ENCODE measurements at places on chromosomes 2 and 18.

GRCh38 chr2:43493954-43494353 is 101.9 kb downstream of the THADA start:
- DNase-seq, result no peak

DNA sequence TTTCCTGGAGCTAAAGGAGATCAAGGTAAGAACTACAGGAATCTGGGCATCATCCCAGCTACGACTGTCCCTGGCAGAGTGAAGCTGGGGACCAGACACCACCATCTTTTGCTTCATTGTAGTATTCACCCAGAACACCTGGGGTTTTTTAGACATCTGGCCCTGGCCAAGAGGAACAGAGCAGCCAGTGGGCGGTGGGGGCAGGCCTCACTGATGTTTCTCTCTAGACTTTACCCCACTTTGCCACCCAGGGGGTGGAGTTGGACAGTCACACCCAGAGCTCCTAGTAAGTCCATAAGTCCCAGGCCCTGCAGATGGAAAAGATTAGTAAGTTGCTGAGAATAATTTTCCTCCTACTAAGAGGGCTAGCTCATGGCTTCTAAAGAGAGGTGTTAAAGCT is 39.6 kb downstream of the MARCO start:
- DNase-seq, result no peak

- no peak for DNase-seq
These were observed 2.8 kb downstream of the FZD5 start for GRCh38 chr2:207766697-207767460.

DNA sequence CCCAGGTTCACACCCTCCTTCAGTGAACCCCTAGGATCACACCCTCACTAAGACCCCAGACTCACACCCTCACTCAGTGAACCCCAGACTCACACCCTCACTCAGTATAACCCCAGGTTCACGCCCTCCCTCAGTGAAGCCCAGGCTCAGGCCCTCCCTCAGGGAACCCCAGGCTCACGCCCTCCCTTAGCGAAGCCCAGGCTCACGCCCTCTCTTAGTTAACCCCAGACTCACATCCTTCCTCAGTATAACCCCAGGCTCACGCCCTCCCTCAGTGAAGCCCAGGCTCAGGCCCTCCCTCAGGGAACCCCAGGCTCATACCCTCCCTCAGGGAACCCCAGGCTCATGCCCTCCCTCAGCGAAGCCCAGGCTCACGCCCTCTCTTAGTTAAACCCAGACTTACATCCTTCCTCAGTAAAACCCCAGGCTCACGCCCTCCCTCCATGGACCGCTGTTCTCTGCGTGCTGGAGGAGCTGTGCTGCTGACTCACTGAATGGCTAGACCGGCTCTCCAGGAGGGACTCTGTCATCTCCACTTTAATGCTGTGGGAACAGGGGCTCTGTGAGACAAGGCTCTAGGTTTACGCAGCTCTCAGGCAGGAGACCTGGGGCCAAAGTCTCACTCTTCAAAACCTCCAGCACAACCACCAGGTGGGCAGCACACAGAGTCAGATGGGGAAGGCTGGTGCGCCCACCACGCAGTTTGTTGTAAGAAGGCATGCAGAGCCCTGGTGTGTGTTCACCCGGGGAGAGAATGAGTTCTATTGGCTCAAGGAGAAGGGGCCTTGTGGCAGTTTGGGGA is 506.9 kb upstream of the MYT1L start:
- no peak for DNase-seq

GRCh38 chr18:42114310-42114943 is 159.4 kb downstream of the PIK3C3 start:
- DNase-seq, result no peak

DNA sequence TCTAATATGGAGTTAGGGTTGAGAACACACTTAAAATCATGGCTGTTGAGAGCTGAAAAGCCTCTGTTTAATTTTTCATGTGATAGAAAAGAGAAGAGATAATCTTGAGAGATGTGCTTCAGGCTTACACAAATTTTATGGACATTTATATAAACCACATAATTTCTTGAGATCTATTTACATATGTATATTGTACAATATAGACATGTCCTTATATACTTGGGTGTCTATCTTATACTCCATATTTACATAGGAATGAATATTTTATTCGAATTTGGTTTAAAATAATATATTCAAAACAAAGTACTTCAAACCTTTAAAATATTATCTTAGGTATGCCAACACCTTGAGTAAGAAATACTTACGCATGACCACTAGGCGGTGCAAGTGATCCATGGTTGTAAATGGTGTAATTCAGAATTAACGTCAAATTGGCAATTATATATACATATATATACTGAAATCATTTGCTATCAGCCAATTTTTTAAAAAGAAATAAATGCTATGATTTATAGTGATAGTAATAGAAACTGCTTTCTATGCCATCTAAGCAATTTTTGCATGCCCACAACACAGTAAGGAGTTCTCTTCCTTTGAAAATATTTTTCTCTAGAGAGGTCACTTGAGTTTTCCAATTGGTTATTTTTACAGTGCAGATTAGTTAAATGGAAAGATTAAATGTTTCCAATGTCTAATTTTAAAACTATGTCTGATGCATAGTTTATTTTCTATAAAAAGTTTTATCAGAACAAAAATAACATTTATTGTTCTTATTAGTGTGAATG is 37.6 kb upstream of the SPAG16 start:
- peak; percentile 5 for DNase-seq

GRCh38 chr2:166609183-166609959 is 115.3 kb upstream of the SCN7A start:
- DNase-seq, result no peak

GRCh38 chr2:10599921-10600320 is 89.9 kb downstream of the NOL10 start:
- no peak for DNase-seq

- DNase-seq, result no peak
These were observed 430 bp upstream of the CELF4 start for GRCh38 chr18:37565977-37566478.

DNA sequence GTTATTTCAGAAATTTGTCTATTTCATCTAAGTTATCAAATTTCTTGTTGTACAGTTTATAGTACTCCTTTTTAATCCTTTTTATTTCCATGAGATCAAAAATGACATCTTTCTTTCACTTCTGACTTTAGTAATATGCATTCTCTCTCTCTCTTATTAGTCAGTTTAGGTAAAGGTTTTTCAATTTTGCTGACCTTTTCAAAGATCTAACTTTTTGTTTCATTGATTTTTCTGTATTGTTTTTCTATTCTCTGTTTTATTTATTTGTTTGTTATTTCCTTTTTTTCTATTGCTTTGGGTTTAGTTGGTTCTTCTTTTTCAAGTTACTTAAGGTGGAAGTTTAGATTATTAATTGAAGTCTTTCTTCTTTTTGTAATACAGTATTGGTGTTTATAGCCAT is 294.2 kb downstream of the CCDC85A start:
- no peak for DNase-seq

DNA sequence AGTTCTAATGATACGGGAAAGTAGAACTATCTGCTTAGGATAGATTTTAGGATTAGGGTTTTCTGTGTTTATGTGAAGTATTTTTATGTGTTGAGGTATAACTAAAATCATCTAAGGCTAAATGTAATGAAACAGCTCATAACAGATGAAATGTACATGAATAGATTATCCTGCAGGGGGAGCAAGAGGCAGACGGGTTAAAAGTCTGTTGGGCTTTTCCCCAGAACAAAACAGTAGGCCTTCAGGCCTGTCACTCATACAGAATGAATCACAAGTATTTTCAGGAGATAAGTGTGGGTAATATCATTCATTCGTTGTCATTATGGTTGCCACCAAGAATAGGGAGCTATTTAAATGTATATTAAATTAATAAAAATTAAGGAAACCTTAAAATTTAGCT is 107.9 kb upstream of the IL1R2 start:
- no peak for DNase-seq

GRCh38 chr2:186423481-186423880 is 62.6 kb upstream of the ZC3H15 start:
- DNase-seq, result no peak

DNA sequence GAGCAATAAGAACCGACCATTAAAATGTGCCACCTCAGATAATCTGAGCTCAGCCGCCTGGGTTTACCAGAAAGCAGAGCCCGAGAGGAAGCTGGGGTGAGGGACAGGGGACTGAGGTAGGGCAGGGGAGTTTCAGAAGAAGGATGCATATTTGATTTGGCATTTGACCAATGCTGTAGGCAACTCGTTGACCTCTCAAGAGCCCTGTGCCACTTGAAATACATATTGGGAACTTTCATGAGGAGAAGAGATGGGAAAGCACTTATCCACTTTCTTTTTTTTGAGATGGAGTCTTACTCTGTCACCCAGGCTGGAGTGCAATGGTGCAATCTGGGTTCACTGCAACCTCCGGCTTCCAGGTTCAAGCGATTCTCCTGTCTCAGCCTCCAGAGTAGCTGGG is 148.4 kb upstream of the SPRED2 start:
- DNase-seq, result no peak

DNA sequence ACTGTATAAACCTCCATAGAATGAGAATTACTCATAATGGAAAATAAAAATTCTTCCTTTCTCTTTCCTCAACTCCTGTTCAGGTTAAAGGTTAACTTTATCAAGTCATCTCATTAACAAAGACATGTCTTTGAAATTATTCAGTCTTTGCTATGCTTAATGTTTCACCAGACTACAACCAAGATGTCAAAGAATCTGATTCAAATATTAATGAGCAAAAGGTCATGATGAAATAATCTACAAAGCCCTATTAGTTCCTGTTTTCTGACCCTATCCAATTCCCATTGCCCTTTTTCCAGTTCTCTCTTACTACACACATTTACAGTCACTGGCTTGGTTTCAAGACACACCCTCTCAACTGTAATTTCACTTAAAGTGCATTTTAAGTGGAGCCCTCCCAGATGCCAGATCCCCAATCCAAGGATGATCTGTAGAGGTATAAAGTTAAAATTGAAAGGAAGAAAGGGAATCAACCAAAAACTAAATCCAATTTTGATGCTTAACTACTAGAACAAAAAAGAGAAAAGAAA is 246.9 kb upstream of the CYP26B1 start:
- DNase-seq, result no peak

- no peak for DNase-seq
These were observed 114.8 kb upstream of the SLC38A11 start for GRCh38 chr2:165070076-165070475.

GRCh38 chr2:84204995-84205394 is 254.1 kb downstream of the SUCLG1 start:
- DNase-seq, result no peak

GRCh38 chr2:132448771-132449170 is 32.2 kb downstream of the GPR39 start:
- DNase-seq, result no peak

- DNase-seq, result no peak
These were observed 2009.3 kb upstream of the CELF4 start for GRCh38 chr18:39574897-39575296.

GRCh38 chr2:211132573-211132972 is 576.2 kb downstream of the CPS1 start:
- no peak for DNase-seq

- no peak for DNase-seq
These were observed 17.5 kb downstream of the SMAD2 start for GRCh38 chr18:47912794-47913585.

DNA sequence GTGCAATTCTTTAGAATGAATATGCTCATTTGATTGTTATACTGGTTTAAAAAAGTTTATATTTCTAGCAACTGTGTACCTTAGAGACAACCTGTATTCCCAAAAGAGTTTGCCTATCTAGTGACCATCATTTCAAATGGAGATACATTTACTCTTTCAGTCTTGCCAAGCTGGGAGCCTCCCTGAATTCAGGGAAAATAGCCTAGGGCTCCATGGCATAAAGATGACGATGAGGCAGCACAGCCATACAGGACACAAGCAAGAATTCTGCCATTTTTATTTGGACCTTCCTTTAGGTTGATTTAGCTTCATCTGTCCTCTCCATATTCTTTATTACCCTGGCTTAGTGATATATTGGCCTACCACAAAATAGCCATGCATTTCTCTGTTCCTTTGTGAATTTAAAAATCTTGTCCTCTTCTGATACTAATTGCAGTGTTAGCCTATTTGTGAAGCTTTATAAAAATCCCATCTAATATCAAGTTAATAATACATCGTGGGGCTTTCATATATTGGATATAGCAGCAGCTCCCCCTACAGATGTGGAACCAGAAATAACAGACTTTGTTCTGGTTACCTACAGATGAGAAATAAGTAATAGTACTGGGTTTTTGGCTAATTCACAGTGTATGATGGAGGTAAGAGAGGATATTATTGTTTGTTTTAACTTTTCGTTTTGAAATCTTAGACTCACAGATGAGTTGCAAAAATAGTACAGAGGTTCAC is 1661.9 kb upstream of the PIK3C3 start:
- no peak for DNase-seq

- DNase-seq, result no peak
These were observed 121.3 kb upstream of the FOSL2 start for GRCh38 chr2:28271231-28271918.

- no peak for DNase-seq
These were observed 18.9 kb upstream of the ZNF236 start for GRCh38 chr18:76803413-76803812.

DNA sequence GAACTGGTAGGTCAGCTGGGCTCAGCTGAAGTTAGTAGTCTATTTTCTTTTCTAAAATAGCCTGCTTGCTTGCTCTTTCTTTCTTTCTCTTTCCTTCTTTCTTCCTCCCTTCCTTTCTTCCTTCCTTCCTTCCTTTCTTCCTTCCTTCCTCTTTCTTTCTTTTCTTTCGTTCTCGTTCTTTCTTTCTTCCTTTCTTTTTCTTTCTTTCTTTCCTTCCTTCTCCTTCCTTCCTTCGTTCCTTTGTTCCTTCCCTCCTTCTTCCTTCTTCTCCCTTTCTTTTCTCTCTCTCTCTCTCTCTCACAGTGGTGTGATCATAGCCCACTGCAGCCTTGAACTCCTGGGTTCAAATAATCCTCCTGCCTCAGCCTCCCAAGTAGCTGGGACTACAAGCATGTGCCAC is 29.2 kb upstream of the KDM3A start:
- no peak for DNase-seq

DNA sequence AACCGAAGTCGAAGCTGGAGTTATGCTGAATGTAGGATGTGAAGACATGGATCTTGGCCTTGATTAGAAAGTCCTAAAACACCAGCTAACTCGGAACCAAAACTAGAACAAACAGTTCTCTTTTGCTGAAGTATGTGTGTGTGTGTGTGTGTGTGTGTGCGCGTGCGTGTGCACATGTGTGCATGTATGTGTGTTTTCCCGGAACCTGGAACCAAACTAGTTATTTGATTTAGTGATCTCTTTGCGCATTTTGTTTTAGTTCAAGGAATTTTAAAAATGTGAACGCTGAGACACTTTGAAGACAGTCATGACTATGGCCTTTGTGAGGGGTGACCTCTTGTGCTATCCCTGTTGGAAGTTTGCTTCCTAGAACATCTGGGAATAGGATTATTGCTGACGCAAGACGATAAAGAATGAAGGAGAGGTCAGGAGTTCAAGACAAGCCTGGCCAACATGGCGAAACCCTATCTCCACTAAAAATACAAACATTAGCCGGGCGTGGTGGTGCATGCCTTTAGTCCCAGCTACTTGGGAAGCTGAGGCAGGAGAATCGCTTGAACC is 23.8 kb downstream of the FHL2 start:
- DNase-seq, result no peak

- DNase-seq, result no peak
These were observed 10.6 kb upstream of the ATG16L1 start for GRCh38 chr2:233240897-233241296.

Data from stimulated activated CD8-positive, alpha-beta memory T cell treated with anti-CD3 and anti-CD28 coated beads, Interleukin-4, amount 100 ng/mL, for 1 hour (primary cell).